ENCODE measurements at places on chromosomes 4 and X.

DNA sequence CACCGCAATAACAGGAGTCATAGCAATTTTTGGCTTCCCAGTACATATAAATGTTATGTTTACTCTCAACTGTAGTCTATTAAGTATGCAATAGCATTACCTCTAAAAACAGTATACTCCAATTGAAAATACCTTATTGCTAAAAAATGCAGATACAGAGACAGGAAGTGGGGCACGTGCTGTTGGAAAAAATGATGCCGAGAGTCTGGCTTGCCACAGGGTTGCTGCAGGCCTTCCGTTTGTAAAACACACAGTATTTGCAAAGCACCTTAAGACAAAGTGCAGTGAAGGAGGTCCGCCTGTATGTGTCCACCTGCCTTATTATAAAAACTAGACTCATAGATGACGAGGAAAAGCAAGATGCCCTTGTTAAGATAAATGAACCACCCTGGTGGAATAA lies 23.5 kb downstream of the CD99 start:
- DNase-seq: no peak

DNA sequence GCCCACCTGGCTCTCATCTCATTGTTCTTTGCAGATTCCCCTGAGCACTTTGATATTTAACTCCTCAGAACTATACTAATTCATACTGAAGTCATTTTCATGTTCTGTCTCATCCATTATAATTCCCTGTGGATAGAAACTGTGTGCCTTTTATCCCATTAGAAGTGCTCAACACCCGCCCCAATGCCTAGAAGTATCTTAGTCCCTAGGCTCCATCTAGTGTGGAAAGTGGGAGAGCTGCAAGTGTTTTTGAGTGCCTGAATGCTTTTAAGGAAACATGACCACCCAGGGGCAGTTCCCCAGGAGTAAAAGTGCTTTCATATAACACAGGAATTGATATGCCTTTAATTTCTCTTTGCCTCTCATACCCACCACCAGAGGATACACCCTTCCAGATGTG lies 117.0 kb downstream of the CHRDL1 start:
- no peak for DNase-seq

DNA sequence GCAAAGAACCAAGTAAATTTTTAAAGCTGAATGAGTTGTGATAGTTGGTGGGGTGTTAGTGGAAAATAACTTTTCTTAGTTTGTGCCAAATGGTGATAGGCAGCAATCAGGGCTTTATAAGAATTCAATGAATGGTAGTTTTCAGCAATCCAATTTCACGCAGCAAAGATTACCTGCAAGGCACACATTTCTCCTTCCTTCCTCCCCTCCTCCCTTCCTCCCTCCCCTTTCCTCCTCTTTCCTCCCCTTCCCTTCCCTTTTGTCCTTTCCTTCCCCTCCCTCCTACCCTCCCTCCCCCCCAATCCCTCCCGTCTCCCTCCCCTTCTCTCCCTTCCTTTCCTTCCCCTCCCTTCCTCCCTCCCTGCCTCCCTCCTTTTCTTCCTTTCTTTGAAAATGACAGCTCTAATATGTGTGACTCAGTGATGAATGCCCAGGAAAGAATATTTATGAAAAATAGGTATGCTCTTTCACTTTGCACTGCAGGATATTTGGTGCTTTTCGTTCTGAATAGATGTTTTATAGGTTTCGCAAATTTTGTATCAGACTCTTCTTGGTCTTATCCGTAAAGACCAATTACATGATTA lies 168.1 kb downstream of the BMPR1B start:
- DNase-seq: no peak

GRCh38 chr4:169189372-169189771 lies 81.4 kb downstream of the SH3RF1 start:
- no peak for DNase-seq

DNA sequence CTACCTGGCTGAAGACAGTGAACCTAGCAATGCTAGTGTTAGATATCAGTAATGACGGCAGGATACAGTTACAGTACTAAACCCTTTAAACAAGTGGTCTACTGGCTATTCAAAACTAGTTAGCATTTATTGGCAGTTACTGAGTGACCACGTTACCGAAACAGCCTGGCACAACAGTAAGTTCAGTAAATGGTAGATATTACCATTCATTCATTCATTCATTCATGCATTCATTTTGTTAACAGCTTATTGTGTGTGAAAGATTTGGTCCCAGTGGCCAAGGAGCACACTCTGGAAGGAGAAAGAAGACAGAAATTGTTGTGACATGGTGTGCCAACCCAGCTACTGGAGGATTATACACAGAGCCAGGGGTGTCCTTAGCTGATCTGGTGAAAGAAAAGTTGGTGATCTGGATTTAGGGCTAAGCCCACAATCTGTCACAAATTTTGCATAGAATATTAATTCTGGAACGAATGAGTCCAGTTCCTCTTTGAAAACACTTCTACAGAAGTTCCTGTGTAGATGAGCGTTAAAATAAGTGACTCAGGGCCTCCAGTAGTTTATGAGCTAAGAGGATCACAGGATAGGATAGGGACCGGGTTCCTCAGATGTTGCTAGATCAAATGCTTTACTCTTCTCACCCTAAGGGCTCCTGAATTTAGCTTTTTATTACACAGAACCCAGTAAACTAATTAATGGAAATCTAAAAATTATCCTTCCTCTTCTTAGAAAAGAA lies 179.1 kb downstream of the CBR4 start:
- DNase-seq: no peak

All from GM12891 (cell line).